ENCODE measurements at places on chromosomes 4 and X.

- no peak for DNase-seq
Measured at GRCh38 chr4:2256156-2256731, 5.7 kb downstream of the MXD4 start.

DNA sequence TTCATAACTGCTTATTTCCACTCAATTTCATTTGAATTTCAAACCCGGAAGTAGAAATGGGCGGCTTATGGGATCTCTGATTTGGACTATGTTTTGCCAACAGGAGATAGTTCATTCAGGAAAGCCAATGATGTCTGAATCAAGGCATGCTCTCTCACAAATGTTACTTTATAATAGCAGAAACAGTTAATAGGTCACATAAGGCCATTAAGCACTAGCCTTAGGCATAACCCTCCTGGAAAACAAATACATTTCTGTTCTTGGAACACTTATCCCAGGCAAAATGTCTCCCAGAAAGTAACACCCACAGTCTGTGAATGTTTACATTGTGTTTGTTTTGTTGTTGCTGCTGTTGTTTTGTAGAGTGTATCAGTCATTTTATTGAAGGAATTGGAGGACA, 1347.2 kb upstream of the PCDH7 start:
- DNase-seq = no peak

DNA sequence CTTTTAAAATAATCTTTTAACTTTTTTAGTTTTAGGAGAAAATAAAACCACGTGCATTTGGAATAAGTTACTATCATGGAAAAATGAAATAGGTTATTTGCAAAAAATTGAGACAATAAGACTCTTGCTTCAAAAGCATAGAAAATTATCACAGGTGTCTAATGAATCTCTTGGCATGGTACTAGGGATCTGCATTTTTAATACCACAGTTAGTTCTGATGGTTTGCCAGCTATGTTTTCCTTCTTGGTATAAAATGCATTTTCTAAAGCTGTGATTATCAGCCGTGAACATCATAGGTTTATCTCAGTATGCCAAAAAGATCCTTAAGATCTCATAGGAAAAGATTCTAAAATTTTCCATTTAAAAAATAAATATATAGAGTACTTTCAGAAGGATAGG, 83.9 kb downstream of the RASL11B start:
- no peak for DNase-seq

DNA sequence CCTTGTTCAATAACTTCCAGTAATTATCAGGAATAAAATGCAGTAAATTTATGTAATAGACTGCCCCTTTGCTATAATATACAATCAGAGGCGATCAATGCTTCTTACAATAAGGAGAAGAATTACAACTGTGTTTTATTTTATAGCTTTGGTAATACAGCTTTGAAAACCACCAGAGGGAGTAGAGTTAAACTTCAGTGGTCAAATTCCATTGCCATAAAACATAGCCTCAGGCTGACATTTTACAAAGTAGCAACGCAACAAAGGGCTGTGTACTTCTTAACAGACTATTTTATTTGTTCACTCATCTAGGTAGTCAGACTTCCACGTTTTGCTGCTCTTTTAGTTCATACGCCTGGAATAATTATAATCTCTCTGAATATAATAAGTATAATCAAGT, 58.5 kb downstream of the TEX13C start:
- no peak for DNase-seq

- no peak for DNase-seq
Measured at GRCh38 chr4:144562019-144562705, 83.8 kb upstream of the HHIP start.

DNA sequence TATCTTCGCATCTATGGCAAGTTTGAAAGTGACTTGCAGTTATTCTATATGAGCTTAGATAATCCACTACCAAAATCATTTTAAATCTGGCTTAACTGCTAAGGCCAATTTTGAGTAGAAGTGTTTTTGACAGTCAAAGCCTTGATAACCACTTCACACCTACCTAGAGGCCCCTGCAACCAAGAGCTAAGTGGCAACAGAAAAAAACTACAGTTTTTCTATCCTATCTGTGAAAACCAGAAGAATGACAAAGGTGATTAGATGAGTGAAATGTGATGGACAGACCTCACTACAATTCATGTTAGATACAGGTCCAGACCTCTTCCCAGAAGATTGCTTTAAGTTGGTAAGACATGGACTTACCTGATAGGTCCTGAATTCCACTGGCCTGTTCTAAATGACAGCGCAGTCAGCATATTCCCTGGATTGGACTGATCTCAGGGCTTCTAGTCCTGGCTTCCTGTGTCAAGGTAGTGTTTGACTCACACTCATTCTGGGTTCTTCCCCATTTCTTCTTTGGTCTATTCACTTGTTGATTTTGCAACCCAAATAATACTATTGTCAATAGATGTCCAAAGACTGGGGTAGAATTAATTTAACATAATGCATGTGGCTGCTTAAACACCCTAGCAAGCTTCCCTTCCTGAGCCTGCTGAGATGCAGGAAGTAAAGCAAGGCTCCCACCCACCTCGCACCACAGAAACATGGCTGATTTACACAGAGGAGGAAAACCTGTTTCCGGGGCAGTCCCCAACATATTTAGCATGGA, 65.1 kb downstream of the PPP3CA start:
- no peak for DNase-seq

- no peak for DNase-seq
Measured at GRCh38 chr4:3441501-3442459, at the start of gene HGFAC. Gene HGFAC, plus strand, starts transcription at chr4:3441968. Its CDS starts 34 bp downstream, at chr4:3442002.

- no peak for DNase-seq
Measured at GRCh38 chr4:77349796-77350195, 192.8 kb downstream of the CCNG2 start.

DNA sequence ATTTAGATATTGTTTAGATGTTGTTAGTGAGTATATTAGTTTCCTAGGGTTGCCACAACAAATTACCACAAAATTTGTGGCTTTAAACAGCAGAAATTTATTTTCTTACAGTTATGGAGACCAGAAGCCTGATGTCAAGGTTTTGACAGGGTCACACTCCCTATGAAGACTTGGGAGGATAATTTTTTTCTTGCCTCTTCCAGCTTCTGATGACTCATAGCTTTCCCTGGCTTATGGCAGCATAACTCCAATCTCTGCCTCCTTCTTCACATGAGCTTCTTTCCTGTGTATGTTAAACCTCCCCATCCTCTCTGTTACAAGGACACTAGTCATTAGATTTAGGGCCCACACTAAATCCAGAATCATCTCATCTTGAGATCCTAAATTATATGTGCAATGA, 20.9 kb upstream of the RAB40A start:
- DNase-seq = no peak

- DNase-seq = no peak
Measured at GRCh38 chr4:54513204-54513603, 144.6 kb upstream of the KIT start.

DNA sequence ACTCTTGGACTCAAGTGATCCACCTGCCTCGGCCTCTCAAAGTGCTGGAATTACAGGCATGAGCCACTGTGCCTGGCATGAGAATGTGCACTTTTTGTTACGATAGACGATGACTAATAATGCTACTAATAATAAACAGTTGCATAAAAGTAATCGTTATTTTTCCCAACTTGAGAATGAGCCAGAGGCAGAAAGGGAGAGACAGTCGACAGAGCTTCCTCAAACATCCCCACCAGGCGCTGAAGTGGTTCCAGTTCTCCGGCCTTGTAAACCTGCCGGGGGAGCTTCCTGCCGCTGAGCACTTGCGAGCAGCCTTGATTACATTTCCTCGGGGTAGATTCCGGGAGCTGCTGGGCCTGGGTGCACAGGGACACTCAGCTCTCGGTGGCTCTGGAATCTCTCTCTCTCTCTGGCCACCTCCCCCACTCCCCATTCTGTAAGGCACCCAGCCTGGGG, 8.9 kb upstream of the HTRA3 start:
- no peak for DNase-seq

- DNase-seq = no peak
Measured at GRCh38 chr4:137471461-137471860, 60.8 kb downstream of the PCDH18 start.

DNA sequence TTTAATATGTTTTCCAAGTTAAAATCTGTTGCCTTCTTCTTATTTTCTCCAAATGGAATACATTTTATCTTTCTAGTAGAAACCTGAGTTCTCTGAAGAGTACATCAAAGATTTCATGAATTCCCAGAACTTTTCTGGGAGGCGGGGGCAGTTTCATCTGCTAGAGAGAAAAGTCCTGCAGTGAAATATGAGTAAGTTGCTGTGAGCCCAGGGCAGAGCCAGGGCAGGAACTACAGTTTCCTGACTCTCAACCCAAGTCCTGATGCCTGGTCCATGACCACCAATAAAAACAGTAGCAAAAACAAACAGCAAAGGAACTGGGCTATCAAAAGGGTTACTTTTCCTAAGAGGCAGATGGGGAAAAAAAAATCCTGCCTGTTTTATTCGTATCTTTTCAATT, 239.4 kb upstream of the CTSO start:
- no peak for DNase-seq

DNA sequence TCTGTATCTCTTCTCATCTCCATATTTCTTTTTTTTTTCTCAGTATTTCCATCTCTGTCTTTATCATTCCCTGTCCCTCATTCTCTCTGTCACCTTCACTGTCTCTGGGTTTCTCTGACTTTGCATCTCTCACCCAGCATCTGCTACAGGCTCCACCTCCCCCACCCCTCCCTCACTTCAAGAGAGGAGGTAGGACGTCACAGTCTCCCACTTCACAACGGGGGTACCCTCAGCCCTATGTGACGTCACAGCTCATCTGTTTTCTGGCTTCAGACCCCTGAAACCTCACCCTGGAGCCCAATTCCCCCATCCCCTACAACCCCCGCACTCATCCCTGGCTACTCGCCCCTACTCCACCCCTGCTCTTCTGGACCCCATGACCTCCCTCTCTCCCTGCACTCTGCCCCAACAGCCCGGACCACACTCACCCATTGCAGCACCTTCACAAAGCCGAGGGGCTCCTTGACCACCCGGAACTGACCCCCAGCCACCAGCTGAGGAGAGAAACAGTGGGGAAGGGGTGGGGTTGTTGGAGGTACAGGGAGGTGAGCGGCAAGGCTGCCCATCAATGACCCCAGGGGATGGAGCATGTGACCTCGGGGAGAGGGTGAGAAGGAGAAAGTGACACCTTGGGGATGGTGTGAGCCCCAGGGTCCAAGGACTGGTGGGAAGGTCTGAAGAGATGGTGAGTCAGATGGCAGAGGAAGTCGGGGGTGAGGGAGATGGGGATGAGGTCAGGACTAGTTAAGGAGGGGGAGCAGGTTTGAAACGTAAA, 1.3 kb downstream of the SYP start:
- DNase-seq = no peak

- DNase-seq = no peak
Measured at GRCh38 chrX:16567681-16568080, 82.3 kb upstream of the S100G start.

DNA sequence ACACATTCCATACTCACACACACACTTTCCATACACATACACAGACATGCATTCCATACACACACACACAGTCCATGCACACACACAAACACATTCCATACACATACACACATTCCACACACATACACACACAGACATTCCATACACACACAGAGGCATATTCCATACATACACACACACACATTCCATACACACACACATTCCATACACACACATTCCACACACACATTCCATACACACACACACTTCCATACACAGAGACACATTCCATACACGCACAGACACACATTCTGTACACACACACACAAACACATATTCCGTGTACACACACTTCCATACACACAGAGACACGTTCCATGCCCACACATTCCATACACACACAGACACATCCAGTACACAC, 14.8 kb downstream of the LINC00632 start:
- no peak for DNase-seq

DNA sequence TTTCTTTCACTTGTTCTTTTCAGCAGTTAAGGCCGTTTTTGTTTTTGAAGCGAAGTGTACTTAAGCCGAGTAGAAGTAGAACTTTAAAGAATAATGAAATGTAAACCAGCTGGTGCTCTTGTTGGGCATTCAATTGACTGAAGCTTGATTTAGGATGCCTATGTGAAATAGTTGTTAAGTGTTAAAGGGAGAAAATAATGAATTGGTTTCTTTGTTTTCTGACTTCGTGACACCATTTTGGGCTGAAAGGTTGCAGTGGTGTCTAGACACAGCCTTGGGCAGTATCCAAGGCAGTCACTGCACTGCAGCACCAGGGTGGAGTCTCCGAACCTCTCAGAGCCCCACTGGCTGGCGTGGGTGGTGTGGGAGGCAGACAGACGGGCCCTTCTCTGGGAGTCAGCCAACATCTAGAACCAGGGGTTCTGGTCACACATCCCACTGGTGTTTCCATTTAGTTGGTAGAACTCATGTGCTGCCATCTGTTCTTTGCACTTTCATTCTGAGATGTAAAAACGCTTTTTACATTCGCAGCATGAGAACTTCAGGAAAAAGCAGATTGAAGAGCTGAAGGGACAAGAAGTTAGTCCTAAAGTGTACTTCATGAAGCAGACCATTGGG, 3.5 kb downstream of the UCHL1 start:
- no peak for DNase-seq

GRCh38 chr4:23814996-23815660, 74.7 kb downstream of the PPARGC1A start:
- DNase-seq = no peak

DNA sequence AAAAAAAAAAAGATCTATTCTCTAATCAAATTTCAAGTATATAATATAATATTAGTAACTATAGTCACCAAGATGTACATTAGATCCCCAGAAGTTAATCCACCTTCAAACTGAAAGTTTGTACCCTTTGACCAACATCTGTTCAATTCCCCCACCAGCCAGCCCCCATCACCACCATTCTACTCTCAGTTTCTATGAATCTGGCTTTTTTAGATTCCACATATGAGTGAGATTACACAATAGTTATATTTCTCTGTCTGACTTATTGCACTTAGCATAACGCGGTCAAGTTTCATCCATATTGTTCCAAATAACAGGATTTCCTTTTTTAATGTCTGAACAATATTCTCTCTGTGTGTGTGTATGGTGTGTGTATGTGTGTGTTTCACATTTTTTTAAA, 33.7 kb upstream of the VMA21 start:
- no peak for DNase-seq

DNA sequence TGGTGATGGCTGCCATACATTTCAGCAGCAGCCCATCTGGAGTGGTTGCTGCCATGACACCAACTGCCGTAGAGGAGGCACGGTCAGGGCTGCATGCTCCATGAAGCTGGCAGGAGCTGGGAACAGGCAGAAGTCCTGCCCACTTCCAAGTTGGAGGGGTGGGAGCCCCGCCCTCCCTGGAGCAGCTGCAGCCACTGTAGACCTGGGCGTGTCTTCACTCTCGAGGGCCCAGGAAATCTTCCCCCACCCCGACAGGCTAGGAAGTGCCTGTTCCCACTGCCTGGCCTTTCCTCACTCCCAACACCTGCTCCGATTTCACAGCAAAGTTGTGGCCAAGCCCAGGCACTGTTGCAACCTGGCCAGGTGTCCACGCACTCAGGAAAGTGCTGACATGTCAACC, 42.3 kb downstream of the NALF2 start:
- DNase-seq = no peak

DNA sequence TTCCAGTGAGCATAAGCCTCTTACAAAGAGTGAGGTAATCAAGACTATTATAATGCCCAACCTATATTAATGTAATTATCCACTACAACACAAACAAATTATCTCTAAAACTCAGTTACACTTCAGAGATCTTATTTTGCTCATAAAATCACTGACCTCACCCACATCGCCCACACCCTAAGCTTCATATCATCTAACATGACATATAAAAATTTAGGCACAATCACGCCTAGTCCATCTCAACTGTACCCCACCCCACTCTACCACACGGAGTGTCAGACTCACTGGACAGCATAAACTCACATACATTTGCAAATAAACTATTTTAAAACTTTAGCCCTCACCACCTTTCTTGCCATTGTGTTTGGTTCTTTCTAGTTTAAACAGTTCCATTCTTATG, 252.4 kb downstream of the PCDH7 start:
- DNase-seq = no peak

- no peak for DNase-seq
Measured at GRCh38 chrX:140744085-140744484, 34.5 kb downstream of the LINC00632 start.
